ENCODE measurements at places on chromosomes 5 and 9.

- no peak for DNase-seq
Observed at GRCh38 chr5:145204743-145205142, 630.4 kb downstream of the PRELID2 start.

- DNase-seq, result no peak
Observed at GRCh38 chr9:69555802-69556201, 116.4 kb downstream of the APBA1 start.

DNA sequence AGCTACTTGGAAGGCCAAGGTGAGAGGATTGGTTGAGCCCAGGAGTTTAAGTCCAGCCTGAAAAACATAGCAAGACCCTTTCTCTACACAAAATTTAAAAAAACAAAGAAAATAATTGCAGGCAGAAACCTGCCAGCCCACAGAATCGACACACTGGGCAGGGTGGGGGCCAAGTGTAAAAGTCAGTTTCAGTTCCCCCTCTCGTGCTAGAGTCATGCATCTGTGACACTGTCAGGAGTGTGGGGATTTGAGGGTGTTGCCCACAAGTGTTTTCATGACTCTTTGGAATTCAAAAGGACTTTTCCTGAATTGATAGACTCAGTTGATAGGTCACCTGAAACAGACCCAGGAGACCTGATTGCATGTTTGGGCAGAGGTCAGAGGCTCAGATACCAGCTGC lies 47.6 kb downstream of the PRRC2B start:
- DNase-seq, result no peak

DNA sequence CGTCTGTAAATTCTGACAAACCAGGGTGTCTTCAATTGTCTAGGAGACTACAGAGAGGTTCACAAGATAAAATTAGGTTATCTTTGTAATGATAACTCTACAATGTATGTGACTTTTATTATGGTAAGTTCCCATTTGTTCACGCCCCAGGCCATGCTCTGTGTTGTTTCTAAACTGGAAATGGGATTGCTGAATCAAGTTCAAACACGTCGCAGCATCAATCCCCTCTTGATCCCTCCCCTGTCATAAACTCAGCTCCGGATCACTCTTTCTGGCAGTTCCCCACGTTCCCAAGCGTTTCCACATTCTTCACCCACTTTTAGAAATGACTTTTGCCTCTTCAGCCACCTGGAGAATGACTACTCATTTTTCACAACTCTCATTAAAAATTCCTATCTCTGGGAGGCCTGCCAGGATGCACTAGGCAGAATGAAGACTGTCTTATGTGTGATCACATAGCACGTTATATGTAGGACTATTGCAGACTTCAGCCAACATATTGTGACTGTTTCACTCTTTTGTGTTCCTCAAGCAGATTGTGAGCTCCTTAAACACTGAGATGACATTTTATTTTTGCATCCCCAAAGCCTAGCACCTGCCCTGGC lies 1124.2 kb upstream of the WWC1 start:
- DNase-seq, result no peak

GRCh38 chr9:2448193-2448738 lies 173.3 kb upstream of the VLDLR start:
- DNase-seq, result no peak

- DNase-seq, result no peak
Observed at GRCh38 chr5:103918668-103919367, 356.2 kb upstream of the NUDT12 start.

GRCh38 chr5:148685520-148686134 lies 31.3 kb upstream of the HTR4 start:
- DNase-seq, result no peak

- DNase-seq, result no peak
Observed at GRCh38 chr5:145157841-145158240, 677.3 kb downstream of the PRELID2 start.

GRCh38 chr5:55205001-55205400 lies 22.1 kb downstream of the MCIDAS start:
- DNase-seq, result no peak

All from activated CD4-positive, alpha-beta T cell treated with anti-CD3 and anti-CD28 coated beads, Interleukin-10, Interleukin-2, amounts not matched to agents 100 ng/mL and 50 ng/mL, durations not matched to agents 16 hours and 8 hours (primary cell).